ENCODE measurements at places on chromosomes 1 and 21. TPM values are rescaled to one million over a fixed set of nuclear protein-coding genes. Genes with fewer than 3 reads are reported as not detected.

Gene FMO1
- total RNA-seq = 0.54 TPM

Gene DCST1
- total RNA-seq = not detected

Gene RASAL2
- total RNA-seq = 26.8 TPM

Gene U2AF1
- 6.5 TPM for total RNA-seq

Gene ATP1A2
- 210 TPM for total RNA-seq

Gene SUSD4
- total RNA-seq = 5.8 TPM

Gene CLDN17
- not detected for total RNA-seq

GRCh38 chr1:21270086-21270689 is 20.1 kb downstream of the ECE1 start:
- DNase-seq = peak; percentile 89

DNA sequence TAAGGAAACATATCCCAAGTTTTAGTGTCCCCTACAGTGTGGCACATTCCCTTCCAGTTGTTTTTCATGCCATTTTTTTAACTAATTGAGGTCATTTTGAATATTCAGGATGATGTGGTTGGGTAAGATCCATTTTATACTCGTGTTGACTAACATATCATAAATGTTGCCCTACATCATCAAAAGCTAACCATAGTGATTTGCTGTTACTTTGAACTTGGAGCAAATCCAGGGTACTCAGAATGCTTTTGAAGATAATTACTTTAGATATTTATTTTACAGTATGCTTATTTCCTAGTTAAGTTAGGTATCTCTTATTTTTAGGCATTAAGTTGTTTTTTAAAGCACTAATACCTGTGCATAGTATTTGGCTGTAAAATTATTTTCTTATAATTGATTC is 57.8 kb downstream of the DYRK1A start:
- DNase-seq = no peak

DNA sequence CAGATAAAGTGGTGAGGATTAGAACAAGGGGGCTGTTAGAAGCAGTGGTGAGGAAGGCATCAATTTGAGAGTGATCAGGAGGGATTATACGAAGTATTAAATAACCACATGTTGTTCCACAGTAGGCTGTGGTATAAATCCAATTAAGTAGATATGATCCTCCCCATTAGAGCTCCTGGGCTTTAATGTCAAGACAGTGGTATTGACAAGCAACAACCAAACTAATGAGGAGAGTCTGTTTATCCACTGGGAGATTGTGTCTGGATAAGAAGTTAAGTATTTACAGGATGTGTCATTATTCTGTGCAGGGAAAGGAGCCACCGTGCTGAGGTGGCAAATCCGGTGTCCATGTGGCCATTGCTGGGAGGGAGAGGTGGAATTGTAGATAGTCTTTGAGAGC is 5.8 kb downstream of the ACTN2 start:
- no peak for DNase-seq

DNA sequence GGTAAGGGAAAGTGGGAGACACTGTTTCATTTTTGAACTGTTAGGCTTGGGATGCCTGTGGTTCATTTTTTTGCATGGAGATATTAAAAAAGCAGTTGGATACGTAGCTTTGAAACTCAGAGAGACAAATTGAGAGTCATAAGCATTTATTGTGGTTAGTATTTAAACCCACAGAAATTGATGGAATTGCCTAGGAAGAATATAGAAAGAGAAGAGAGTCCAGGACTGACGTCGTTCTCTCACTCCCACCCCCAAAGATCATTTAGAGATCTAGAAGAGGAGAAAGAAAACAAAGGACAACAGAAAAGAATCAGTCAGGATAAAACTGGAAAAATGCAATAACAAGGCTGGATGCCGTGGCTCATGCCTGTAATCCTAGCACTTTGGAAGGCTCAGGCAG is 73.2 kb upstream of the BMP8A start:
- no peak for DNase-seq

DNA sequence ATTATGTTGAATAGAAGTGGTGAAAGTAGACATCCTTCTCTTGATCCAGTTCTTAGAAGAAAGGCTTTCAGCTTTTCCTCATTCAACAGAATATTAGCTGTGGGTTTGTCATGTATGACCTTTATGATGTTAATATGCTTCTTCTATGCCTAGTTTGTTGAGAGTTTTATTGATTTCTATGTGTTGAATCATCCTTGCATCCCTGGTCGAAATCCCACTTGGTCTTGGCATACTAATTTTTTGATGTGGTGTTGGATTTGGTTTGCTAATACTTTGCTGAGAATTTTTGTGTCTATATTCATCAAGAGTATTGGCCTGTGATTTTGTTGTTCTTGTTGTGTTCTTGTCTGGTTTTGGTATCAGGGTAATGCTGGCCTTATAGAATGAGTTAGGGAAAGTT is 20.9 kb downstream of the CD55 start:
- no peak for DNase-seq

DNA sequence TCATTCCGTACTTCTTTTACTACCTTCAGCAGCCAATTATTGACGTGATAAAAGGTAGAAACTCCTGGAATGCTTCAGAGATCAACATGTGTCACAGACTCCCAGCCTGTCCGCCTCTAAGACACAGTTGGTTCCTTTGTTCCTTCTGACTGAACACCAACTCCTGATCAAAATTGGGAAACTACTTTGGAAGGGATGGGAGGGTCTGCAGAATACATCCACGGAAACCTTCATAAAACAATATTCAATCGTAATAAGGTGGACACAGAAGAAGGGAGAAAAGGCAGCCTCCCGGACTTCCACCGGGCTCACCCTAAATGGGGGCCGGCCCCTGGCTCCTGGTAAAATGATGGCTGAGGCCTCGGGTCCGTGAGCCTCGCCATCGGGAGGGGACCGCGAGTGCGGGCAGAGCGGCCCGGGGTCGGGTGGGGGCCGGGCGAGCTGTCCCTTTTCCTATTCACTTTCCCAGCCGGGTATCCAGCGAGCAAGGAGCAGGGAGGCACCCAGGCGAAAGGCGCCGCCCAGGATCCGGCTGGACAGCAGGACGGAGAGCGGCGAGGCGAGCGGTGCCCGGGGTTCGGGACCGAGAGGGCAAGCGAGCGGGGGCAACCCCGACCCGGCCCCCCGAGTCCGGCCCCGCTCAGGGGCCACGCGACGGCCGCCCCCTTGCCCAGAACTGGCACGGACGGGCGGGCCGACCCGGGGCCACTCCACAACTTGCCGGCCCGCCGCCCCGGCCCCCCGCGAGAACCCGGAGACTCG is 805 bp downstream of the NRIP1 start:
- peak; percentile 80 for DNase-seq

- peak; percentile 60 for DNase-seq
Observed at GRCh38 chr21:39518055-39518846, 66.5 kb downstream of the SH3BGR start.

GRCh38 chr1:224696891-224697765 is 81.0 kb downstream of the CNIH3 start:
- DNase-seq = no peak

- no peak for DNase-seq
Observed at GRCh38 chr1:119286587-119287181, 81.9 kb upstream of the HAO2 start.

- no peak for DNase-seq
Observed at GRCh38 chr1:19730793-19731192, 66.1 kb downstream of the HTR6 start.
